ENCODE measurements at places on chromosomes 16 and 17.

DNA sequence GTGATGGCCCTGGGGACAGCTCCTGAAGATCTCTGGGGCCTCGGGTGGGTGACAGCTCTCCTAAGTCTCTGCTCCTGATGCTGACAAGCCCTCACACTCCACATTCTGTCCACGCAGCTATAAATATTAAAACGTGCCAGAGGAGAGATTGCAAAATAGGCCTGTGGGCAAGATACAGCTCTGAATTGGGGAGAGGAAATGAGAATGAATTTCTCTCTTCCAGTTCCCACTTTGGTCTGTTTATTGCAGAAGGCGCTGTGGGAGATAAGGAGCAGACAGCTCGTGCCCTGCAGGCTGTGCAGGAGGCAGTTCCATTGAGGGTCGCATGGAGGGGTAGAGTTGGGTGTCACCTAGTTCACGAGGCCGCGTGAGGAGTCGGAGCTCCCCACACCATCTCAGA lies 87.5 kb upstream of the SDK2 start:
- DNase-seq = no peak

GRCh38 chr17:31541559-31541958 lies 150.1 kb downstream of the RAB11FIP4 start:
- DNase-seq = no peak

DNA sequence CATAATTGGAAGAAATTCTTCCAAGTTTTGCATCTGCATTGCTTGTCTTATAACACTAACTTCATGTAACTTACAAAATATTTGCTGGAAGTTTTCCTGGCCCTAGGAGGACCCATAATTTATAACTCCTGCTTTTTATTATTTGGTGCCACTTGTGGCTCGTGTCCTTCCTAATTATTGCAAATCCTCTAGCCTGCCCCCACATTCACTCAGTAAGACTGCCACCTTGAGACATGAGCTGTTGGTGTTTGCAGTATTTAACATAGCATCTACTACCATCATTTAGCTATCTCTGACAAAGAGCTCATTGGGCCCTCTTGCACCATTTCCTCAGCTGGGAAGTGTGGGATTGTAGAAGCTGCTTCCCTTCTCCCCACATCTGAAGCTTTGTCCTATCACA lies 49.5 kb downstream of the FTO start:
- DNase-seq = no peak

DNA sequence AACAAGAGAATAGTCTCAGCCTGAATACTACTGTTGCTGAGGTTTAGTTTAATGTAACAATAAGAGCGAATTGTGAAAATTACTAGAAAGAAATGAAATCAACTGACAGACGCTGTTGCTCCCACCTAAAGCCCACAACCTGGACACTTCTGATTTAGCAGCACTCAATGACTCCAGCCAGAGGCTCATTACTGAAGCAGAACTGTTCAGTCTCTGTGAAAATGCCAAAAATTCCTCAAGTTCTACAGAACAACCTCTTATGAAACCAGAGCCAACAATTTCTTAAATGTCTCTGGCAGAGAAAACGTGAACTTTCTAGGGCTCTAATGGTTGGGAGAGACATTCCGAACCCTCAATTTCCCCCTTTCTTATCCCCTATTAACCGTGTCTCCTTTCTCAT lies 9.9 kb downstream of the PSME3IP1 start:
- no peak for DNase-seq

DNA sequence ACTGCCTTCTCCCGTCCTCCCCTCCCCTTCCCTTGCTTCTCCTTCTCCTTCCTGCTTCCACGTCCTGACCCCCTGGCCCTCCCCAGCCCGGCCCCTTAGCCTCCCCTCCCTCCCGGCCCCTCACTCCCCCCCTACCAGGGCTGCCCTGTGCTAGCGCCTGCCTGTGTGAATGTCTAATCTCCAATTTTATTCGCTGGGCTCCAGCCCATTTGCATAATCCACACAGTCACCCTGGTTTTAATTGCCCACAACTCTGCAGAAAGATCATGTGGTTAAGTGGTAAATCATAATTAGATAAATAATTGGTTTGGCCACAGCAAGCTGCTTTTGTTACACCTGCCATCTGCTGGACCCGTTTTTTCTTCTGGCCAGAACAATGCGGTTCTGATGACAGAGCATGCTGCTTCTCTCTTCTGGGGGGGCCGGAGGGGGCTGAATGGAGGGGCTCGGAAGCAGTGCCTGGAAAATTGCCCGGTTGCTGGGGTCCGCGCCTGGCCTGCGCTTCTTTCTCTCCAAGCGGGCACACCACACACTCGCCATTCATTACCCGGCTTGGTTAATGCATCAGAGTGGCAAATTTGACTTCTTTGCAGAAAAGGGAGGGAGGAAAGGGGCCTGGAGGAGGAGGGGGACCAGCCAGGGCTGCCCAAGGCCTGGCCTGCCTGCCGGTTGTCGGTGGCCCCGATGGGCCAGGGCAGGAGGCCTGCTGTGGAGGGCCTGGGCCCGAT lies 19.5 kb upstream of the GSE1 start:
- no peak for DNase-seq

DNA sequence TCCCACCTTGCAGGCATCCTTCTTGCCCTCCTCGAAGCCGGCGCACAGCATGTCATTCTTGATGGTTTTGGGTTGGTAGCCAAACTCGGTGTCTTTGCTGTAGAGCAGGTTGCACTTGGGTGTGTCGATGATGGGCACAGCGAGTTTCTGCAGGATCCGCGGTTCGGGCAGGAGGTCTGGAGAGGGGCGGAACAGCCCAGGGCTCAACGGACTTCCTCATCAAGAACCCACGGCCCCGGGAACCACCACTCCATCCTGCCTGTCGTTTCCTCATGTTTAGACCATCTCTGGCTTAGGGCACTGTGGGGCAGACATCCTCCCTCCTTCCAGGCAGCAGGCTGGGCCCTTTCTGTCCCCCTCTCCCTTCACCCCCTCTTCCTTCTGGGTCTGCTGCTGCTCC lies 6.5 kb downstream of the PRSS27 start:
- DNase-seq = no peak

DNA sequence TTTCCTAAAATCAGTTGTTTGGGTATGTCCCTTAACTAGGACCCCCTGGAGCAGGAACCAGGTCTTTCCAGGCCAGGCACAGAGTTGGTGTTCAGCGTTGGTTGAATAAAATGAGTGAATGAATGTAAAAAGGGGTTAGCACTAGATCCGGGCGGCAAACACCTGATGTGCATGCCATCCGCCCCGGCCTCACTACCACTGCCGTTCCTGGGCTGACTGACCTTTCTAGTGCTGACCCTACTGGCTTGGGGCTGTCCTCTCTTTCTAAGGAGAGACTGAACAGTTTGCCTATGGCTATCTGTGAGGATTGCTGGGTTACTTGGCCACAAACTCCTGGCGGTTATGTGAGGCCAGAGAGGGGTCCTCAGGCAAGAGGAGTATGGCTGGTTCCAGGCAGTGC lies 10.1 kb upstream of the PHF12 start:
- DNase-seq = no peak

- peak; percentile 73 for DNase-seq
Observed at GRCh38 chr16:48164907-48165715, 9.3 kb upstream of the ABCC12 start.

DNA sequence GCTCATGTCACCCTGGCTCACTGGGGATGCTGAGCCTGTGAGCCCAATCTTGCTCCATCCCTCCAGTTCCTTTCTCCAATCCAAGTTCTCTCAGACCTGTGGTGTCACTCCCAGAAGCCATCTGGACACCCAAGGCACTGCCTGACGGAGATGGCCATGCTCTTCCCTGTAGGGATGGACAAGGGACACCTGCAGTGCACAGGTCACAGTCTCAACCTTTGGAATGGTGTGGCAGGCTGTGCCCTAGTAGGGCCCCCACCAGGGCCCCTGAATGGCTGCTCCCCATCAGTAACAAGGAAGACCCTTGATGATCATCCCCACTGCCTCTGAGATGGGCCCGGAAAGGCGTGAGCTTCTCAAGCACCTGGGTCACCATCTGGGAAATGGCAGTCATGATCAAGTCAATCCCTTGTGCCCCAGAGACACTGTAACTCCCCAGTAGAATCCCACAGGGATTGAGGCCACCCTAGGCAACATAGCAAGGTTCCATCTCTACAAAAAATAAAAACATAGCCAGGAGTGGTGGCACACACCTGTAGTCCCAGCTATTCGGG lies 822.5 kb downstream of the KCNJ18 start:
- no peak for DNase-seq

DNA sequence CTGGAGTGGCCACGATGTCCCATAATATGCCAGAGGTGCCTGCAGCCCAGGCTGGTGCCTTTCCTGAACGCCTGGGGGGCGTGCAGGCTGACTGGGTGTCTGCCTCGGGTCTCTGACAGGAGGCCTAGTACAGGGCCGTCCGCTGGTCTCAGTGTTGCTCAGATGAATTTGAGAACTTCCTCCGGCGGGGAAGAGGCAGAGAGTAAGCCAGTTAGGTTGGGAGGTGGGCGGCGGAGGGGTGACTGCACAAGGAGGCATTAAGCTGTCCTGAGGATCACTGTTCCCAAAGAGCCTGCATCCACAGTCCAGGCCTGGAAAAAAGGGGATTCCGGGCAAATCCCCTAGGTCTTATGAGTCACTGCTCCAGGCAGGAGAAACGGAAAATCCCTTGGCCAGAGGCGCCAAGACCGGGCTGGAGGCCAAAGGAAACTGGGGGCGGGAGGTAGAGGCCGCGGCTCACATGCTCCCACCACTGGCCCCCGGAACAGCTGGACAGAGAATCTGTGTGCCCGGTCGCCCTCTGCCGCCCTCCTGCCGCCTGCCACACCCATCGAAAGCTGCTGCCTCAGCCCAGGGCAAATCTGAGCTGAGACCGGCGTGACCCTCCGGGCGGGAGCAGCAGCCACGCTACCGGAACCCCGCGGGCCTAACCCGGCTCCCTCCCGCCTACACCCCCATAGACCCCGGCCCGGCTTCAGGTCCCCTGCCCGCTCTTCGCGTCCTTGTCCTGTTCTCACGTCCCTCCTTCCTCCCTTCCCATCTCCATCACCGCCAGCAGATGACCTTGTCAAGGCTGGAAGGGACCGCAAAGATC lies 1.2 kb downstream of the TRIM47 start:
- peak; percentile 50 for DNase-seq

All from CD4-positive, alpha-beta T cell treated with Interleukin-17A for 4 hours (primary cell).